ENCODE measurements at places on chromosomes 16 and 17. TPM values are rescaled to one million over a fixed set of nuclear protein-coding genes. Genes with fewer than 3 reads are reported as not detected.

Gene YBX2
- 3.6 TPM for total RNA-seq

- DNase-seq = no peak
Measured at GRCh38 chr16:84455031-84455430, 49.4 kb downstream of the MEAK7 start.

Gene CYGB
- 23.5 TPM for total RNA-seq

DNA sequence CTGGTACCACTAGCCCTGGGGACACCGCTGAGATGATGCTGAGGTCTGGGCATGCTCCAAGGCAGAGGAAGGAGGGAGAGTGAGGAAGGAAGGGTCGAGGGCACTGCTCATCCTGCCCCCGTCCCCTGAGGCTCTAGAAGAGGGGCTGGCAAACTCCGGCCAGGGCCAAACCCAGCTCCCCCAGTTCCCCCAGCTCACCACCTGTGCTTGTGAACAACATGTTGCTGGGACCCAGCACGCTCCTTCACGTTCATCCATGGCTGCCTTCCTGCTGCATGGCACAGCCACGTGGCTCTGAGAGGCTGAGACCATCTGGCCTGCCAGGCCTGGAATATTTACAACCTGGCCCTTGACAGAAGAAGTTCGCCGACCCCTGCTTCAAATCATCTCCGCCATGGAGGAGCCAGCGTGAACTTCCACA, 81.2 kb downstream of the RBFOX3 start:
- no peak for DNase-seq

- no peak for DNase-seq
Measured at GRCh38 chr17:71237903-71238538, 882.8 kb upstream of the SOX9 start.
